ENCODE measurements at places on chromosomes 5 and 9.

DNA sequence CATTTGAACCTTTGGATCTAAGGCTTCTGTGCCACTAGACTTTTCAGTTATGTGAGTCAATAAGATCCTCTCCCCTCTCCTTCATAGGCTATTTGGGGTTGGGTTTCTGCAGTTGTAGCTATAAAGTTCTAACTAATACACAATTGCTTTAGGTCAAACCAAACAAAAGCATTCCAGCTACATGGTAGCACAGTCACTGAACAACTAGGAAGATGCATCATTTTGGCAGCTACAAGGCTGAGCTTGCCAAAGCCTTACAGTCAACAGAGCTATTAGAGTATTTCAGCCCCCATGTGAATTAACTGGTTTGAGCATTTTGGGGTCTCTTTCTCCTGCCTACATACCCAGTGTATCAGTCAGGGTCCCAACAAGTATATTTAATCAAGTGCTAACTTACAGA lies 234.6 kb downstream of the ZNF608 start:
- no peak for DNase-seq

GRCh38 chr5:130402906-130403305 lies 498.6 kb downstream of the CHSY3 start:
- DNase-seq = no peak

GRCh38 chr5:151553130-151553670 lies 37.9 kb downstream of the FAT2 start:
- DNase-seq = no peak

DNA sequence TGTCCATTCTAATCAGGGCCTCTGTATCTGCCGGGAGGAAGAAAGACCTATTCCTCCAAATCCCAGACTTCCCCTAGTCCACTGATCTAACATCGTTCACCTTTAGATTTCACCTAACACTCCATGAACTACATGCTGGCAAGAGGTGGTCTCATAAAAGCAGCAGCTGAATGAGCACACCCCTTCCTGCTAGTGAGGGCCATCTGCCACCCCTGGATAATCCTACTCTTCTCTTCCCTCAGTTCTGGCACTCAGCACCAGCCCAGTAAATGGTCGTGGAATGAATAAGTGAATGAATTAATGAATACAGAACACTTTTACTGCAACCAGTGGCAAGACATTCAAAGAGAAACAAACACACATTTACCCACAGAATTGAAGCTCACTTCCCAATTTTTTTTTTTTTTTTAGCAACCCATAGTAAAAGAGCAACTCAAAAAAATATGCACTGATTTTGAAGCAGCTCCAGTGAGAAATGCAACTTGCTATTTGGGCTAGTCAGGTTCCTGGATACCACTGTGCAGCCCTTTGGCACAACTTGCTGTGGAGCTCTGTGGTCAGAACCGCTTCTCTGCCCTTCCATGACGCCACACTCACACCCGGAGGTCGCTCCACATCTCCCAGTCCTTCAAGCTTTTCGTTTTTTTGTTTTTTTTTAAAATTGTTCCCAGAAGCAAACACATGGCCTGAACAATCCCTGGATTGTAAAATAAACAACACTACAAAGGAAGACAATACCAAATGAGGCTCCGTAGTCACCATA lies 6.2 kb downstream of the RNF183 start:
- DNase-seq = no peak

DNA sequence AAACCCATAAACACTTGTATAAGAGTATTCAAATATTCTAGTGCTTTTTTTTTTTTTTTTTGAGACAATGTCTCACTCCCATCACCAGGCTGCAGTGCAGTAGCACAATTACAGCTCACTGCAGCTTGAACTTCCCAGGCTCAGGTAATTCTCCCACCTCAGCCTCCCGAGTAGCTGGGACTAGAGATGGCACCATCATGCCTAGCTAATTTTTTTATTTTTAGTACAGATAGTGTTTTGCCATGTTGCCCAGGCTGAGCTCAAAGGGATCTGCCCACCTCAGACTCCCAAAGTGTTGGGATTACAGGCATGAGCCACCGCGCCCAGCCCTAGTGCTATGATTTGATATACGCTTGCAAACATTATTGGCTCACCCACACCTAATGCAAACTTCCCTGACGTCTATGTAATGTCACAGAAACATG lies 11.8 kb downstream of the IL6ST start:
- no peak for DNase-seq

DNA sequence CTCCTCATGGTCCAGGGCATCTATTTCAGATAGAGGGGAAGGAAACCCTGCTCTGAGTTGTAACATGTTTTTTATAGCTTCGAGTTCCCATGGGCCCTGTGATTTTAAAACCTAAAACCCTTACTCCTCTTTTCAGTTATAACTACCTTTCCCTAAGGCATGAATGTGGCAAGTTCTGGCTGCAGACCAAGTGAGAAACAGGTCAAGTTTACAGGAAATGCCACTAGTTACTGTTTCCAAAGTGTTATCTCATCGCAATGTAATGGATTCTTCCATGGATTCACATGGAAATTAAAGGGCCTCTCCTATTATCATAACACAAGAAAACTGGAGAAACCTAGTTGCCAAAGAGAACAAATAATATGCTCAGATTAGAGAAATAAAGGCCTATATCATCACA lies 574.5 kb upstream of the GRAMD2B start:
- DNase-seq = no peak

- DNase-seq = no peak
Observed at GRCh38 chr9:101739311-101739710, 864 bp upstream of the GRIN3A start.

DNA sequence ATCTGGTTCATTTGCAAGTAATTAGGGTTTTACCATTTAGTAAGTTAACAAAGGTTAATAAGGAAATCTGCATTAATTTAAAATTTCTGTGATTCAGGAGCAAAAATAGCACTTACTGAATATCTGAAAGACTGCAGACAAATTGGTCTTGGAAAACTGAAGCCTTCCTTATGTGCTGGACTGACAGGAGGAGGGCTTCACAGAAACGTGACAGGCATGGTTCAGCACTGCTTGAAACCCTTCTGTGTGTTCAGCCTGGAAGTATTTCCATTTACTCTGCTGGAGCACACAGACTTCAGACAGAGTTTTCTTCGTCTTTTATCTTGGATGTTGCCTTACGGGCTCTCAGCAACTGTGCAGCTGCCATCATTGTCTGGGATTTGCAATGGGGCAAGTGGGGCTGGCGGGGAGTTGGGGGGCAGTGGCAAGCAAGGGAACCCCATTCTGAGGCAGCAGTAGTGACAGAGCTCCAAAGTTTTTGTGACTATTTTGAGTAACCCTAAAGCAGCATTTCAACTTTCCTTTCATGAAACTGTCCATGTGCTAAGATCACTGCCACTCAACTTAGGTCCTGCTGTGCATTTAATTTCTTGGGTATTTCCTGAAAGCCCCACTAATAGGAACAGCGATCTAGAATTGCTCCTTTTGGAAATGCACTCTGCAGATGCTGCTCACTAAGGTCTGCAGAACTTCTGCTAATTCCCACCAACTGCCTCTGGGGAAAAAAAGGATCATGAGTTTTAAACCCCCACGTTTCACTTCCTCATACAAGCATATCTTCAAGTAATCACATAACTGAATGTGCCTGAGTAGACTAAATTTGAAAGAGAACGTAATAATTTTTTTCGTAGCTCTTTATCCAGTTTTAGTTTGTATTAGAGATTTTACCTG lies 56.6 kb downstream of the KCNN2 start:
- no peak for DNase-seq

GRCh38 chr9:90188656-90189055 lies 454.0 kb downstream of the DIRAS2 start:
- no peak for DNase-seq

DNA sequence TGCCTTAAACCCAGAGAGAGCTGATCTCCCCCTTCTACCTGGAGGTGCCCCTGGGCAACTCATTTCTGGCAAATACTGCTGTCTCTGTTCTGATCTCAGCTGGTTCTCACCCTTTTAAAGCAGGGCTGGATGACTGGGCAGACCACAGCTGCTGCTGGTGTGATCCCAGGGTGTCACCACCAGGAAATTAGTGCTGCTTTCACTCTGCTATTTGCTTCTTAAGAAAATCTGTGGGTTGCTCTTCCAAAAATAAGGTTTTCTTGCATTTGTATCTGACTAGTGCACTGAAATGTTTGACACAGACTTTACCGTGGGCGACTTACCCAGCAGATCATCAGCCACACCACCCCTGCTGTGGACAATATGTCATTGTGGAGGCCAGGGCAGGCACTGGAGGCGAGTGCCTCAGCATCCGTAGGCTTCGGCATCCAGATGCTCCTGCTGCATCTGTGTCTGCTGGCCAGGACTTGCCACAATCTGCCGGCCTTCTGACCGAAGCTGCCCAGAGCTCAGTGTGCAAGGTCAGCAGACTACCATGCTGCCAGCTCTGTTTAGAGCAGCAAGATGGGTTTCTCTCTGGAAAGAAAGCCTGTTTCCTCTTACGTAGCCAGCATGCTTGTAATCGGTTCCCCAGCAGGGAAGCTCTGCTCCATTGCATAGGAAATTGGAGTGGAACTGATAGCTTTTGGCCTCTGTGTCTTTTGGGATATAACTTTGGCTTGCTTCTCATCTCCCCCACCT lies 13.6 kb downstream of the ARHGAP26 start:
- DNase-seq = no peak

DNA sequence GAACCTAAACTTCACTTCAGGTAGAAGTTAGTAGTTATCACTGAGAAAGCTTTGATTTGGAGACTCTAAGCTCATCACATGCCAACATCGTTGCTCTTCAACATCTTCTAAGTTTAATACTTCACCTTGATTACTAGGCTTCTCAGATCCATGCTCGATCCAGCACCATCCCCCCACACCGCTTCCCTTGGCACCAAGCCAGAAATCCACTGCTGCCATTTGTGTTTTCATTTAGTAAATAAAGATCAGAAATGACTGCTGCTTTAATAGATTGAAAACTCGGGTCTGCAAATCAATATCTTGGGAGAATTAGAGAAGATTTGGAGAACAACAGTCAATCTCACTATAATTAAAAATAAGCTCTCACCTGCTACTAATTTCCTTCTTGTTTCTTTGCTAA lies 214.7 kb upstream of the NR4A3 start:
- DNase-seq = no peak

GRCh38 chr9:93057703-93058354 lies 672 bp upstream of the SUSD3 start:
- DNase-seq = no peak

DNA sequence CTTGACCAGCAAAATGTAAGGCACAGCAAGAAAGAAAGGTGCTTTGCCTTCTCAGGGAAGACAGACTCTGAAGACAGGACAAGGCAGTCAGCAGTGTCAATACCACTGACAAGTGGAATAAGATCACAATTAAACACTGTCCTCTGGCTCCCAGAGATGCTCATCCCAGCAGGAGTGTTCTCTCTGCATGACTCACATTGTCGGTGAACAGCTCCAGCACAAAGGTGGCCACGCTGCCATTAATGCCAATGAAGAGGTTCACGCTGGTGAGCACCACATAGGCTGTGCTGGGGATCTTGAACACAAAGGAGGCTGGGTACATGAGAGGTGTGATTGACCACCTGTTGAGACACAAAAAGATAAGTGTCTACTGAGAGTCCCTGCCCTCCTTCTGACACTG lies 31.9 kb downstream of the NIPSNAP3B start:
- DNase-seq = no peak

- no peak for DNase-seq
Observed at GRCh38 chr5:73137563-73138530, 17.5 kb downstream of the TMEM171 start.

GRCh38 chr5:145585-146323 lies 45.5 kb upstream of the LRRC14B start:
- no peak for DNase-seq

DNA sequence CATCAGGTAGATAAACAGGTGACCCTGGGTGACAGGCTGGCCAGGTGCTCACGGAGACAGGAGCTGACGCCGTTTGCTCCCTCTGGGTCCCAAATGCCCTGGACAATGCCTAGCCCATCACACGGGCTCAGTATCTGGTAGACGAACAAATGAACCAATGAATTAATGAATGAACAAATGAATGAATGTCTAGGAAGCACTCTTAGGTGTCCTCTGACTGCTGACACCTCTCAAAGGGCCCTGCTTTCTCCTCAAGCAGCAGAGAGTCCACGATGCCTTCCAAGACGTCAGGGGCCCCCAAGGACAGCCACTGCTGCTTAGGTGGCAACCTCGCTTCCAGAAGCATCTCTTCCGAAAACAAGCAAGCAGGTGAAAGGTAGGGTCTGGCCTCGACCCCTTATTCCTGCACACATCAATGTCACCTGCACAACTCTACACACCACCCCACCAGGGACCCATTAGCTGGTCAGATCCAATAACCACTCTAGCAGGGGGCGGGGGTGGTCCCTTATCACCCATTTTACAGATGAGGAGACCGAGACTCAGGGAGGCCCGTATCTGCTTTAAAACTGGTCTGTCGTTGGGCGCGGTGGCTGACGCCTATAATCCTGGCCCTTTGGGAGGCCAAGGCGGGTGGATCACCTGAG lies 45.2 kb downstream of the VAV2 start:
- no peak for DNase-seq

All from esophagus squamous epithelium (tissue), 5 donors.